ENCODE measurements at places on chromosomes 1 and 21. TPM values are rescaled to one million over a fixed set of nuclear protein-coding genes. Genes with fewer than 3 reads are reported as not detected.
A peak's percentile ranks its signal among the peaks of the same experiment; 100 is the strongest.

Gene VAV3
- 1.4 TPM for total RNA-seq

Gene IL20
- not detected for total RNA-seq

DNA sequence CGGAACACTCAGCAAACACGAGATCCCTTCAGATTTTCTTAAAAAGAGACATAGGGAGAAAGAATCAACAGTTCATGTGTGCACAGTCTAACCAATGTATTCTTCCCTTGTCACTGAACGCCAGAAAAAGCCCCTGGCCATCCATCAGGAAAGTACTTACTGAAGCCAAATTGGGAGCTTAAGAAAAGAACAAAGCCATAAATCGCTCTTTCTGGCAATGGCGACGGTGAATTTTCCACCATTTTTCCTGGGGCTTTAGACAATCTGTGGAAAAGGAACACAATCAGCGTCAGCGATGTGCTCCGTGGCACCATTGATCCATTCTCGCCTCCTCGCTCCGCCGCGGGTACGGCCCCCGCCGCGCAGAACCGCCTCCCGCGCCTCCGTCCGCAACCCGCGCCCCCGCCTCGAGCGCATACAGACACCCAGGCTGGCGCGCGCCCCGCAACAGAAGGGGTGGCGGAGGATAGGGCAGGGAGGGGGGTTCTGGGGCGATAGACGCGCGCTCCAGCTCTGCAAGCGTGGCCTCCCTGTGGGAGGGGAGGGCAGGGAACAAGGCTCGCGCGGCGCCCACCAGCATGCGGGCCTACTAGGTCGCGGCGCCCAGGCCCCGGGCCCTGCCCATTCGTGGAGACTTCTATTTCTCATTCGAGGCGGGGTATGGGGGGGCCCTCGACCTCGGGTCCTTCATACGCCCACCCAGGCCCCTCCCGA is 440 bp downstream of the PIGP start:
- peak; percentile 85 for DNase-seq
- peak overlapping the region; percentile 94 for H3K4me3 ChIP-seq
- peaks cover 24% of the 10 kb centered on the region for H3K36me3 ChIP-seq

DNA sequence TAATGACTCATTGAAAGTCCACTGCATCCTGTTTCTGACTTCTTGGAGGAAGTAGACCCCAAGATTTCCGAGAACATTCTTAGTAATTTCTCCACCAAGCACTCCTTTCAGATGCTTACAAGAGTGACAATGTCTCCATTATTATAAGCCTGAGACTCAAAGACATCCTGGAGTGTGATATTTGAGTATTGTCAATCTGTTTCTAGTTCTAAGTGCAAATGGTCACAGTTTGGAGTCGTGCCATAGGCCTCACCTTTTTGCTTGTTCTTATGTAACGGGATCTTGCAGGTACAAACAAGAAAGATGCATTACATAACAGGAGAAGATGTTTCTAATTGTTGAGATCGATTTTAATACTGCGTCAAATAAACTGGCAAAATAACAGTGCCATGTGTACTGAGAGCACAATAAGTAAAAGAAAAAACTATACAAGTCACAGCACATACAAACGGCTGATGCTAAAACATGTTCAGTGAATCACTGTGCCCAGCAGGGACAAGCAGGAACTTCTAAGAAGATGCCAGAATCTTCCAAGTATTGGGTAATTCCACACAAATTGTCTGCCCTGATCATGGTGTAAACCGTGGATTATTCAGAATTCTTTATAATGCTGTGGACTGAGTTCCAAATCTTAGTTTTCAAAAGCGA is 54.1 kb downstream of the CD2 start:
- no peaks in the 10 kb centered on the region for H3K4me1 ChIP-seq
- no peak overlapping the region for H3K4me3 ChIP-seq
- H3K27ac ChIP-seq: no peak overlapping the region

DNA sequence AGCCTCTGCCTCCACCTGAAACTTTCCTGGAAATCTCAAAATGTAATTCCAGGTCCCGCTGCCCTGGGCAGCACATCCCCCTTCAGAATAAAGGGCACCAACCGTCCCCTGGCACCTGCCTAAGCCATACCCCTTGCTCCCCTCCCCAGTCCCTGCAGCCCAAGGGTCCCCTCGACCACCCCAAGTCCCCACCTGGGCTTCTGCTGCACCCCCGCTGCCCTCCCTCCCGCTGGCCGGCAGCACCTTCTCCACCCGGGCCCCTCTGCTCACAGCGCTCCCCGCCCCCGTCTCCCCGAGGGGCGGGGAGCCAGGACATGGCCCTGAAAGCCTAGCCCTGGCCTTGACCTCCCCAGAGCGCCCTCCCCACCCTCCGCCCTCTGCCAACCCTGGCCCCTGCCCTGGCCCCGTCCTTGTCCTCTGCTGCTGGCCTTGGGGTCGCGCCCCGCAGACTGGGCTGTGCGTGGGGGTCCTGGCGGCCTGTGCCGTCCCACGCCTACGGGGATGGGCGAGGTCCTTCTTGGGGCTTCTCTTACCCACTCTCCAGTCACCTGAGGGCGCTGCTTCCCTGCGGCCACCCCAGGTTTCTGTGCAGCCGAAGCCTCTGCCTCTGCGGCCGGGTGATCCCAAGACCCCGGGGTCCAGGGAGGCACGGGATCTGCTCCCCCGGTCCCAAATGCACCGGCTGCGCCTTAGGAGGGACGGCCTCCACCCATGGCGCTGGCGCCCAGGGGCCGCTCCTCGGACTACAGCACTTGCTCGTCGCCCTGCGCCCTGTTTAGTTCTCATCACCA is 41.7 kb downstream of the WDR4 start:
- peaks cover 7% of the 10 kb centered on the region for H3K27me3 ChIP-seq
- no peak overlapping the region for H3K4me3 ChIP-seq
- no peak overlapping the region for H3K27ac ChIP-seq
- peaks cover 21% of the 10 kb centered on the region for H3K36me3 ChIP-seq
- peaks cover 6% of the 10 kb centered on the region for H3K4me1 ChIP-seq

DNA sequence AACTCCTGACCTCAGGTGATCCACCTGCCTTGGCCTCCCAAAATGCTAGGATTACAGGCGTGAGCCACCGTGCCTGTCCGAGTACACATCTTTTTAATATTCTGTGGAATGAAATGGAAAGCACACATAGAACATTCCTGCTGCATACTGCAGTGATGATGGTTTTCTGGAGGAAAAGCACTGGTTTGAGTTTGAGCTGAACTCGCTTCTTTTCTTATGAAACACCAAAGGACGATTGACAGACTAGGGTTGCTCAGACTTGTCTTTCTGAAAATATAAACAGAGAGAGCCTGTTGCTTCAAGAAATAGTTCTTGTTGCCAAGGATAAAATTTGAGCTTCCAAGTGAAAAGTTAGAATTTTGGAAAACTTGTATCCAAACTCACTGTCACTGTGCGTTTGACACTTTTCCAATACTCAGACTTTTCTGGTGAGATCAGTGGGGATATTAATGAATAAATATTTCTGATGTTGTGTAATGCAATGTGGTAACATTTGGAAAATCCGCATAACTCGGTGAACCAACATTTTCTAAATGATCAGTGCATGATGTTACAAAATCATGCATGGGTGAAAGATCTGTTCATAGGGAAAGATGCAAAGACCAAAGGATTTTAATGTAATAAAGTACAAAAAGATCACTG is 15.0 kb upstream of the ERMAP start:
- H3K27me3 ChIP-seq: no peaks in the 10 kb centered on the region
- no peak for DNase-seq

Data from left ventricle myocardium inferior (tissue), 1 donor.